Stomach (tissue), 19 donors: ENCODE measurements at places on chromosomes 1 and 21. TPM values are rescaled to one million over a fixed set of nuclear protein-coding genes. Genes with fewer than 3 reads are reported as not detected.
A peak's percentile ranks its signal among the peaks of the same experiment; 100 is the strongest.

Gene ZNF648
- not detected for total RNA-seq

GRCh38 chr21:15293240-15293639 is 228.4 kb upstream of the NRIP1 start:
- H3K4me1 ChIP-seq = no peaks in the 10 kb centered on the region
- H3K4me3 ChIP-seq = no peak overlapping the region
- no peak overlapping the region for H3K27ac ChIP-seq
- H3K27me3 ChIP-seq = no peaks in the 10 kb centered on the region
- DNase-seq = peak; percentile 83
- H3K36me3 ChIP-seq = no peaks in the 10 kb centered on the region

DNA sequence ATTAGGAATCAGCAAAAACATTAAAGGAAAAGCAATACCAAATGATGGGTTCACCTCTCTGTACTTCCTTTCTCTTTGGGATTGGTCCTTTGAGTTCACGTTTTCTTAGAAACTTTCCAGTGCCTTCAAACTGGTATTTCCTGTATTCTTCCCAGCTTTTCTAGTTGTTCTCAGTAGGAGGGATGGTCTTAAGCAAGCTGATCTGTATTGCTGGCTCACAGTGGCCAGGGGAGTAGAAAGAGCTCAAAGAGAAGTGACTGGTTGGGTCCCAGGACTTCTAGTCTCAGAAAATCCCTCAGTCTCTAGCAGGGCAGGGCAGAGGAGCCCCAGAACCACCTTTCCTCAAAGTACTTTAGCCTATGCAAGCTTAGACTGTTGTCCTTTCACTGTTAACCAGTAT is 10.1 kb upstream of the USP24 start:
- DNase-seq = no peak
- no peak overlapping the region for H3K27ac ChIP-seq
- no peaks in the 10 kb centered on the region for H3K36me3 ChIP-seq
- no peak overlapping the region for H3K4me3 ChIP-seq

GRCh38 chr1:201982623-201983379 is at the start of gene RNPEP:
RNPEP (plus strand) TSS chr1:201982648; CDS start chr1:201982667, 19 bp downstream.
- H3K4me1 ChIP-seq = peaks cover 33% of the 10 kb centered on the region
- H3K36me3 ChIP-seq = peaks cover 5% of the 10 kb centered on the region
- DNase-seq = peak; percentile 74
- peak within 1 kb of the TSS; percentile 93 for H3K4me3 ChIP-seq
- no peaks in the 10 kb centered on the region for H3K27me3 ChIP-seq
- H3K27ac ChIP-seq = peak within 1 kb of the TSS; percentile 93

GRCh38 chr1:119371815-119372214 is 3.2 kb downstream of the HAO2 start:
- DNase-seq = no peak
- H3K27ac ChIP-seq = no peak overlapping the region
- H3K4me3 ChIP-seq = no peak overlapping the region
- no peaks in the 10 kb centered on the region for H3K27me3 ChIP-seq
